COLO829 (cell line): ENCODE measurements at places on chromosomes 5 and 9.

DNA sequence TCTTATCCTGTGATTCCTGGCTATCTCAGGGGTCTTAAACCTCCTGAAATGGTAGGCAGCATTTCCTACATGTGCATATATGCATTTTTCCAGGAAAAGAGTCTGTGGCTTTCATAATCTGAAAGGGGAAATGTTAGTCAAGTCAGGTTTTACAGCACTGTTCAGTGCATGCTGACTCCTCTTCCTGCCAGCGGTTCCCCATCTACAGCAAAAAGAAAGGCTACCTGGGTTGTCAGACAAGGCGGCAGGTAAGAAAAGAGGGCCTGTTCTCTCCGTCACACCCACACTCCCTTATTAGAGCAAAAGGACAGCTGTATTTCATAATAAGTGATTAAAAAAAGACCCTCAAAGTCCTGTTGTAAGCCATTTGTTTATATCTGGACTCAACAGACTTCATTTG is 4.3 kb upstream of the SPATA6L start:
- no peak for DNase-seq

GRCh38 chr5:170614720-170615119 is 110.9 kb downstream of the KCNIP1 start:
- DNase-seq: no peak

GRCh38 chr9:136799854-136800657 is 3.9 kb downstream of the CCDC183 start:
- peak; percentile 71 for DNase-seq

- no peak for DNase-seq
These were observed 27.4 kb downstream of the NCS1 start for GRCh38 chr9:130199605-130200004.
